ENCODE measurements at places on chromosomes 11 and 22.

GRCh38 chr11:45671246-45672171 is 6.1 kb upstream of the CHST1 start:
- DNase-seq, result no peak

GRCh38 chr11:70739811-70740487 is 341.6 kb downstream of the CTTN start:
- DNase-seq, result no peak

DNA sequence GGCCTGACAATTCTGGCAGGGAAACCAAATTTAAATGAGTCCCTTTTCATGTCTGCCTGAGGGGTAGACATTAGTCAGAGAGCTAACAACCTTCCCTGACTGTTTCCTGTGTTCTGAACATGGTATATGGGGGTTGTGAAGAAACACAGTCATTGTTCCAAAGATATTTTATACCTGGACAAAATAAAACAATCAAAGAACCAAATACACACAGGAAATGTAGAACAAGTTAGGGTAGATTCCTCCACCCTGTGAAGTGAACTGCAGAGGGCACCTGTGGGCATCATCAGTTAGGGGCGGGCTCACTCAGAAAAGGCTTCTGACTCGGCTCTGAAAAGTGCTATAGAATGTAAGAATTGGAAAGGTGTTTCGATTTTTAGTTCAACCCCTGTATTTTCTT is 231.9 kb upstream of the CADM1 start:
- no peak for DNase-seq

DNA sequence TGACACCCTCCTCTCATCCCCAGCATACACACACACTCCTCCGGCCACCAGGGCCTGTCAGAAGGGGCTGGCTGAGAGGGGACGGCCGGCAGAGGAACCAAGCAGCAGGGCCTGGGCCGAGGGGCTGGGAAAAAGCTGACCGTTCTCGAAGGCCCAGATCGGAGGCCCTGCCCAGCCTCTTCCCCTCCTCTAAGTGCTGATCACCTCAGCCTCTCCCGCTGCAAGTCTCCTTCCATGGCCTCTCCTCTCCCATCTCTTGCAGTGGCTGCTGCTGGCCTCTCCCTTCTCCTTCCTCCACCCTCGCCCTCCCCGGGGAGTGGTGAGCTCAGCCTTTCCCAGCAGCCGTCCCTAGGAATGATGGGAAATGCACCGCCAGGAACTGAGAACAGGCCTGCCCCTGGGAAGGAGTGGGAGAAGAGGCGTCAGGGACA is 39.6 kb downstream of the ARRB1 start:
- no peak for DNase-seq

DNA sequence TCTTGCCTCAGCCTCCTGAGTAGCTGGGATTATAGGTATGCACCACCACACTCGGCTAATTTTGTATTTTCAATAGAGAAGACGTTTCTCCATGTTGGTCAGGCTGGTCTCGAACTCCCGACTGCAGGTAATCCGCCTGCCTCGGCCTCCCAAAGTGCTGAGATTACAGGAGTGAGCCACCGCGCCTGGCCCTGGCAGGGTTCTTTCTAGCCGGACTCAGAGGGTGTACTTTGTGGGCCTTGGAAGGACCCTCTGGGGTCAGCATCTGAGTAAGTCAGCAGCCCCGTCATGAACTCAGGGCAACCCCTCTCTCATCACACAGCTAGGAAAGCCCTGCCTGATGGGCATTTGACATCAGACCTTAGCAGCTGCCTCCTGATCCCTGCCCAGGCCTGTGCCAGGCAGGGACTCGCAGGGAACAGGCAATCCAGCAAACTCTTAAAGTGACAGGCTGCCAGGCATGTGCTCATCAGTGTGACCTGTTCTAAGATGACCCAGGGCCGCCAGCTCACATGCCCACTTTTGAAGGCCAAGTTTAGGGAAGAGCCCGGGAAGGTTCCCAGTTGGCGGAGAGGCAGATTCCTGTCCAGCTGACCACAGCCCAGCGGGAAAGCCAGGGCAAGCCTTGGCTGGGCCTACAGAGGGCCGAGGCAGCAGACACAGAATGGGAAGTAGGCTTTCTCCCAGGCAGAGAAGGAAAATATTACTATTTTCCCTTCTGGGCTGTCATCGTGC is 92.9 kb downstream of the MORC2 start:
- no peak for DNase-seq

DNA sequence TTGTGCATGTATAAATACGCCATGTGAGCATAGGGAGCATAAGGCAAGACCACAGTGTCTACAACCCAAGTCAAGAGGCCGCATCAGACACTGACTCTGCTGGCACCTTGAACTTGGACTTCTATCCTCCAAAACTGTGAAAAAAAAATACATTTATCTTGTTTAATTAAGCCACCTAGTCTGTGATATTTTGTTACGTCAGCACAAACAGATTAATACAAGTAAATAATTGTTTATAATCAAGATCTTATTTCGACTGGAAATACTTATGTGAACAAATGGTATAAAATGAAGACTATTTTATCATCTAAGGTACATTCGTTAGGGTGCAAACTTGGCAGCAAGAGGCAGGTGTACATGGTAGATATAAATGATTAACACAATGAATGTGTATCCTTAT is 599.3 kb upstream of the LRRC4C start:
- DNase-seq, result no peak

- DNase-seq, result no peak
Observed at GRCh38 chr11:112871909-112872500, 89.2 kb upstream of the NCAM1 start.

DNA sequence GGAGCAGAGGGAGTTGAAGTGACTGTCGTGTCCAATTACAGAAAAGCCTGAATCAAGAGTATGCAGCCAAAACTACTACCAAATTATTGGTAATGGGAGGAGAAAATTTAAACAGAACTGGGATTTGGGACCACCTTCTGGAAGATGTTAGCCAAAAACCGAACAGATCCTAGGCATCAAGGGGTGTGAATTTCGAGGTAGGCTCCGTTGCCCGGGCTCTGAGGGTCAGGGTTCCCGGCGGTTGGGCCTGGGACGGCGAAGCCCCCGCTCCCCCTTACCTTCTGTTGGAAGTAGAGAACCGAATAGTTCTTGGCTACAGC is 313 bp downstream of the PRCP start:
- DNase-seq, result no peak

GRCh38 chr11:123060277-123061000 is 1.5 kb downstream of the HSPA8 start:
- no peak for DNase-seq

- no peak for DNase-seq
Observed at GRCh38 chr11:46485856-46486443, 94.4 kb upstream of the CHRM4 start.

GRCh38 chr11:43756575-43756974 is 76.0 kb downstream of the HSD17B12 start:
- DNase-seq, result no peak

- no peak for DNase-seq
Observed at GRCh38 chr11:12164061-12165014, 53.9 kb downstream of the MICAL2 start.

DNA sequence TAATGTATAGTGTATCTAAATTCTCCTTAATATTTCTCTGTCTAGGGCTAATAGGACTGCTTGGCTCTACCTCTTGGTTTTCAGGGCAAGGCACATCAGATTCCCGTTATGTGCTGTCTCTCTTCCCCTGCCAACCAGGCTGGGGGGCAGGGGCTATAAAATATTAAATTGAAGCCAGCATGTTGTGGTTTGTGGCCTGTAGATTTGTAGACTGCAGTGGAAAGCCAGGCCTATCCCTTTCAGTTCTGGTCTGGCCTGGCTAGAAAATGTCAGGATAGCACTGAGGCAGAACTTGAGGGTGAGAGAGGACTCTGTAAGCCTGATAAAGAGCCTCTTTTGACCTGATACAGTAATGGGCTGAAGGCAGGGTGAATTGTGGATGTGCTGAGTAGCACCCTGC is 14.4 kb upstream of the GRK2 start:
- no peak for DNase-seq

DNA sequence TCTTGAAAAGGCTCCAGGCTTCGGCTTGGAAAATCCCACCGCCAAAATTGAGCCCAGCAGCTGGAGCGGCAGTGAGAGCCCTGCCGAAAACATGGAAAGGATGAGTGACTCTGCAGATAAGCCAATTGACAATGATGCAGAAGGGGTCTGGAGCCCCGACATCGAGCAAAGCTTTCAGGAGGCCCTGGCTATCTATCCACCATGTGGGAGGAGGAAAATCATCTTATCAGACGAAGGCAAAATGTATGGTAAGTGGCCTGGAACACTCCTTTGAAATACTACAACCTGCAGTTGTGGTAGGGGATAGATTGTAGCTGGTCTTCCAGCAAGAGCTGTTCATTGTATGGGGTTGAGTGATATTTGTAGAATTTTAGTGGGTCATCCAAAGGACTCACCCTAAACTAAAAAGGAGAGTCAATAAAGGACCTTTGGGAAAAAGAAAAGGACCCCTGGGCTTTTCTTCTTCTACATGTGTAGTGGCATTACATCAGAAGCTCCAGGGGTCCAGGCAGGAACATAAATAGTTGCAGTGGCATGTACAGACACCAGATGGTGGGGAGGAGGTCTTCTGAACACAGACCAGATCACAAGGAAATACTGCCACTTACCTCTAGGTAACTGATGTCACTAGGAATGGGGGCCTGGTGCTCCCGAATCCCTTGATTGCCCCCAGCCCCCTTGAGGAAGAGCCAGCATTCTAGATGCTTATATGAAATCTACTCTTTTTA is 90.1 kb downstream of the TEAD1 start:
- no peak for DNase-seq

DNA sequence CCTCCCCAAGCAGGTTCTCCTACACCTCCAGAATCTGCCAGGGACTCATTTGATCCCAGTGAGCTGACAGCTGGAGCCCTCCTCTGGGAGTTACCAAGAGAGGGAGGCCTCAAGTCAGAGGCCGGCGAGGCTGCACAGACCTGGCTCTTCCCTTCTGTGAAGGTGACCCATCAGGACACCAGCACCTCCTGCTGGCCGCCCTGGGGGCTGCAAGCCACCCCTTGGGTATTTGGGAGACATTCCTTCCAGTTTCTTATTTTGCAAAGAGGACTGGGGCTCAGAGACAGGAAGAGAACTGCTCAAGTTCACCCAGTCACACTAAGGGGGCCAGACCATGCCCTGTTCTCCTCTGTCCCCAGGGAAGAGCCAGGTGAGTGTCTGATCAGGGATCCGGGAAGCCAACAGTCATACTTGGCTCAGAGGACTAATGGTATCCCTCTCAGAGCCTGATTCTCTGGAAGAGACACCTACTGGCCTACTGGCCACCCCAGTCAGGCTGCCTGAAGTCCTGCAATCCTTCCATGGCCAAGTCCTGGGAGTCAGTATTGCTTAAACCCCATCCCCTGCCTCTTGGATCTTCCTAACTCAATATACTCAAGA is 40.5 kb upstream of the RIC3 start:
- DNase-seq, result no peak

GRCh38 chr22:45594123-45594941 is 77.3 kb upstream of the ATXN10 start:
- no peak for DNase-seq

DNA sequence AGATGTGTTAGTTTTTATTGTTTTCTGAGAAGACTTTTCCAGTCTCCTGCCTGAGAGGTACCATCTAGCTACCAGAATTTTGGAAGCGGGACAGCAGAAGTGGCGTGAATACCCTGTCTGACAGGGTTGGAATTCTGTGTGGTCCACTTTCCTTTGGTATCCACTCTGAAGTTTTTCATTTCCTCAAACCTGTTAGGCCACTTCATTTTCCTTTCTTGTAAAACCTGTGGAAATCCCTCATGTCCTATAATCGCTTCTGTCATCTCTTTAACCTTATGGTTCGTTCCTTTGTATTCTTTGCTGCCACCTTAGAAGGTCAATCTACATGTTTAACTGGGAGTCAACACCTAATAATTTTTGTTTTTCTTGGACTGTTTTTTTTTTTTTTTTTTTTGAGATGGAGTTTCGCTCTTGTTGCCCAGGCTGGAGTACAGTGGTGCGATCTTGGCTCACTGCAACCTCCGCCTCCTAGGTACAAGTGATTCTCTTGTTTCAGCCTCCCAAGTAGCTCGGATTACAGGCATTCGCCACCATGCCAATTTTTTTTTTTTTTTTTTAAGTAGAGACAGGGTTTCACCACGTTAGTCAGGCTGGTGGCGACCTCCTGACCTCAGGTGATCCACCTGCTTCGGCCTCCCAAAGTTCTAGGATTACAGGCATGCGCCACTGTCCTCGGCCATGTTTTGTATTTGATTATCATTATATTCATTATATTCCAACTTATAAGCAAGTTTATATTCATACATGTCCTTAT is 7.1 kb downstream of the SFI1 start:
- no peak for DNase-seq

DNA sequence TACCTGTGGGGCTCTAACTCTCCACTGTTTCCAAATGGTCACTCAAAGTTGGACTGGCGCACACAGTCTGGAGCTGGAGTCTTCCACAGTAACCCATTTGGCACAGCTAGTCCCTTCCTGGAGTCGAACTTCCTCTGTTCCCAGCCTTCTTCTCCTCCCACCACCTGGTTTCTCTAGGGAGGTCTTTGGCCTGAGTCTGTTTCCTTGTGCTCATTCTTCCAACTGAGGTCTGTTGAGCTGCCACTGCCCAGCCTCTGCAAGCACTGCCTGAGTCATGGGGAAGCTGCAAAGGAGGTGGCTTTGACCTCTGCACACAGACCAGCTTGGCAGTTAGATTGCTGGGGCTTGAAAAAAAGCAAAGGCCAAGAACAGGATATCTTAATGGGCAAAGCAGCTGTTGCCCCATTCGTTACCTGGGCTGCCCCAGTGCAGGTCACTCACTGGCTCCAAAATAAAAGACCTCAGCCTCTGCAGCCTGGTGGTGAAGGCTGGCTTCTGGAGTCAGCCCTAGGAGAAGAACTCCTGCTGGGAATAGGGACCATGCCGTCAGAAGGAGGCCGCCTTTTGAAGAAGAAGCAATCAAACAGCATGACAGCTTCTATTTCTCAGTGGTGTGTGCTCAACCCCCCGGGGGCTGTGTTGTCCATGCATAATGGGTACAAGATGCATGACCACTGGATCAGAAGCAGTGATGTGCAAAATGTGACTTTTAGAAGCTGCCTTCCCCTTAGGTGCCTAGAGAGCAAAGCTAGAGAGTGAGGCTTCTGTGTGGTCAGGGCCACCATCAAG is 3.0 kb downstream of the ADAMTS15 start:
- no peak for DNase-seq

DNA sequence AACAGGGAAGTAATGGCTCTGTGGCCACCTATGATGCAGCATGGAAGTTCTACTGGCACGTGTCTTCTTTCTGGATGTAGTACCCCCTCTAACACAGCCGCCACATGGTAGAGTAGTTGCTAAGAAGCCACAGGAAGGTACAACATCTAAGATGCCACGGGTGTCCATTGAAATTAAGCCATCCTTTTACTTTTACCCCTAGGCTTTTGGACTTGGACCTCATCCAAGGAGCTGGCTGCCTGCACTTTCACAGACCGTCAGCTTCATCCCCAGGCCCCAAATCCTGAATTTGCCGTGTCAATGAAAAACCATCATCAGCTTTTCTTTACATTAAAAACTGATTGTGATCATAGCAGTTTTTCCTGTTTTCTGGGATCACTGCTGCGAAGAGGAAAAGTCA is 102.4 kb downstream of the RPL27A start:
- DNase-seq, result no peak
